ENCODE measurements at places on chromosomes 12 and 14.
A peak's percentile ranks its signal among the peaks of the same experiment; 100 is the strongest.

DNA sequence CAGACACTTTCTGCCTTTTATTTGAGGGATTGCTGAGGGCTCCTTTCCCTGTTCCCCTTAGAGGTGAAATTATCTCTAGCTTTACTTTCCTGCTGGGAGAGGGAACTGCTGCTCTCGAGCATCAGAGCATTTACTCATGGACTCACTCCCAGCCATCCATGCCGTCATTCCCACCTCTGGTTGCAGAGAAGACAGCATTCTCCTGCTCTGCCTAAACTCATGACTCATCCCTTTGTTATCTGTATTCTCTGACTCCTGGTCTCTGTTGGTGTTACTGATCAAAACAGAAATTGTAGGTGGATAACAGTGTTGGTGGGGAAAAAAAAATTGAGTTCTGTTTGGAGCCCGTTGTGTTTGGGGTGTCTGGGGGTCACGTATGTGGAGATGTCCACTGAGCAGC, 159.3 kb downstream of the TTC8 start:
- no peak for DNase-seq

DNA sequence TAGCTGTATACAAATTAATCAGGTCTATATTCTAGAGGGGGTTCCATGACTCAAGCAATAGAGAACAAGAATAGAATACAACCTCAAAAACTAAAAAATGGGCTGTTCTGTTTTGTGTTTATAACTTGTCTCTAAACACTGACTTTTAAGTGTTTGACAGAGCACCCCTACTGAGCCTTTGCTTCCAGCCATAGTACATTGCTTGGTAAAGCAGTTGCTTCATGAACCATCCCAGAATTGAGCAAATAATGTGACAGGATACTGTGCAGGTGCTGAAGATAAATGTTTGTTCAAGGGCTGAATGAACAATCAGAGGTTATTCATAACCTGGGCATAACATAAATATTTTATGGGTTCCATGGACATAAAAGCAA, 11.5 kb downstream of the SPTSSA start:
- DNase-seq = no peak

DNA sequence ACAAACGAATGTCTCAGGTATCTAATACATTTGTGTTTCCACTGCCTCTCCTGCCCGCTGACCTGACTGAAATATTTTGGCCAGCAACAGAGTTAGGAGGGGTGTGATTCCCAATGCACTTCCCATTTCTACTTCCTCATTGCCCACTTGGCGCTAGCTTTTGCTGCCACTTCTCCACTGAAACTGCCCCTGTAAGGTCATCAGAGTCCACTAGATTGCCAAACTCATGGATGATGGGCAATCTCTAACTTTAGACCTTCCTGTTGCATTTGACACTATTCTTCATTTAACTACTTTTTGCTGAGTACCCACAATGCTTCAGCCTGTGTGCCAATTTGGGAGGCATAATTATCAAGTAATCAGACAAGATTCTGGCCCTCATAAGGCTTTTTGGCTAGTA, 40.8 kb downstream of the GPR65 start:
- DNase-seq = no peak

GRCh38 chr14:22985894-22986507, 3.6 kb upstream of the AJUBA start:
- DNase-seq = no peak

DNA sequence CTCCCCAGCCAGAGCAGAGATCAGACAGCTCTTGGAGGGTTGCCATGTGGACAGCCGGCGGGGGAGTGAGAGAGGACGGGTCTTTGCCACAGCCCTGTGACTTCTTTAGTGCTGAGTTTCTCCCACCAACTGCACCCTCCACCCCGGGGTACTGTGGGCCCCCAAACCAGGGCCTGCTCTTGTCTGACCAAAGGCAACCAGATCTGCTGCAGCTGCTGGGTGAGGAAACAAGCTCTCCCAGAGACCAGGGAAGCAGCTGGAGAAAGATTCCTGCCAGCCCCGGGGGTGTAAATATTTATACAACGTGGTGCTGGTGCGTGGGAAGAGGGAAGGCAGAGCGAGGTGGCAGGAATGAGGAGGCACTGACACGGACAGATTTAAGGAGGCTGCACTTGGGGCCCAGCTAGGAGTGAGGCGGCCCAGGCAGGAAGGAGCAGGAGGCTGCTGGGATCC, 14.3 kb upstream of the ZFP36L1 start:
- no peak for DNase-seq

- no peak for DNase-seq
Observed at GRCh38 chr12:39846304-39846703, 226.7 kb upstream of the ABCD2 start.

- no peak for DNase-seq
Observed at GRCh38 chr14:33040372-33041140, 101.9 kb downstream of the NPAS3 start.

DNA sequence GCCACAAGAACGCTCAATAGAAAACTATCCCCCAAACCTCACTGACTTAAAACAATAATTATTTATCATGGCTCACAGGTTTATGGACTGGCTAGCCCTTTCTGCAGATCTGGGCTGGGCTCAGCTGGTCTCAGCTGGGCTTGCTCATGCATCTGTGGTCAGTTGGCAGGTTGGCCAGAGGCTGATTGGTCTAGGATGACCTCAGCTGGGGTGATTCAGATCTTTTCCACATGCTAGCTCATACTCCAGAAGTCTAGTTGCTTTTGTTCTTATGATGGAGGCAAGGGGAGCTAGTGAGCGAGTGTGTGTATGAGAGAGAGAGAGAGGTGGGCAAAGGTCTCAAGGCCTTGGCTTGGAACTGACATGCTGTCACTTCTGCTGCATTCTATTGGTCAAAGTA, 181.2 kb upstream of the NRXN3 start:
- no peak for DNase-seq

DNA sequence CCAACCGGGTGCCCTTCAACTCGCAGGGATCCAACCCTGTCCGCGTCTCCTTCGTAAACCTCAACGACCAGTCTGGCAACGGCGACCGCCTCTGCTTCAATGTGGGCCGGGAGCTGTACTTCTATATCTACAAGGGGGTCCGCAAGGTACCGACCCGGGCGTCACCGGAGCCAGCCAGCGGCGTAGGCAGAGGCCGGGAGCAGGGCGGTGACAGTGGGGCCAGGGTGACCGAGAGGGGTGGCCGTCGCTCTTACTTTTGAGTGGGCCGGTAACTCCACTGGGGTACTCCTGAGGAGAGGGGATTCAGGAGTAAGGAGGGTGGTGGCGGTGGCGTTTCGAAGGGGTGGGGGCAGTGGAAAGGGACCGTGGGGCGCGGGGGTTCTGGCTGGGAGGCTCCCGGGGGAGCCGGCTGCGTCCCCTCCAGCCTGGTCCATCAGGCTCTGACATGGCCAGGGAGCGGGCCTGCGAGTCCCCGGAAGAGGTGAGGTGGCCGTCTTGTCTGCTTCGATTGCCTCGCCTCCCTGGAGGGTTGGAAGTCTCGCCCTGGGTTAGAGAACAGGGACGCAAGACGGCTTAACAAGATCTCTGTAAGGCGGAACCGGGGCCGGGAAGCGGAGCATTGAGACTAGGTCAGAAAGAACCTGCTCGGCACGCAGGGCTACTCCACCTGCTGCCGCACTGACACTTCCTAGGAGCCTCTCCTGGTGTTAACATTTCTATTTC, 491 bp downstream of the WDR20 start:
- DNase-seq = peak; percentile 71

DNA sequence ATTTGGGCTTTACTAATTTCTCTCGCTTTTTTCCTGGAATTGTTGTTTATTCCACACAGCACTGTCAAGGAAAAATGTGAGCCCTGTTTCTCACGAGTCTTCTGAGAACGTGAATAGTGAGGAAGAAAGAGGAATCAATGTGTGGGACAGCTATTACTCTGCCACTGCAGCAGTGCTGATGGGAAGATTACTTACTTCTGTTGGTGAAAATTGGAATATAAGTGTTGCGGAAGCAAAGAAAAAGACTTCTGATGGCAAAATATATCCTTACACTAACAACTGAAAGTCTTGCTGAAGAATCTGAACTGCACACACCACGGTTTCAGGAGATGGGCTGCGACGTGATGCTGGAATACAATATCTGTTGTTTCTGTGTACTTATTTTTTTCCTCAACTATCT, 884.2 kb downstream of the AACS start:
- DNase-seq = no peak

GRCh38 chr12:109492371-109492770, 14.9 kb downstream of the UBE3B start:
- DNase-seq = no peak

DNA sequence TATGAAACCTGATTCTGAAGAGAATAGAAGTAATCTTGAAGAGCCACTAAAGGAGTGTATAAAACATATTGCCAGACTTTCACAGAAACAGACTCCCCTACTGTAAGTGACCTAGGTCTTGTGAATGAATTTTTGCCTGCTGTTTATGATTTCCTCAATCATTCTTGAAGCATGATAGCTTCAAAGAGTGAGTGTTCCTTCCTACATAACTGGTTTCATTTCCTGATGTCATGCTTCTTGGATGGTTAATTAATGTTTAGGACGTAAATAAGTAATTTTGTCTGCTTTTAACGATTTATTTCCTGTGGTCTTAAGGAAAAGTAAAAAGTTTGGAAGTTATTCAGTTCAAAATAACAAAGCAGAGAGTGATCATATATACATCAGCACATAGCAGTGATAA, 129.8 kb downstream of the PIK3C2G start:
- no peak for DNase-seq

DNA sequence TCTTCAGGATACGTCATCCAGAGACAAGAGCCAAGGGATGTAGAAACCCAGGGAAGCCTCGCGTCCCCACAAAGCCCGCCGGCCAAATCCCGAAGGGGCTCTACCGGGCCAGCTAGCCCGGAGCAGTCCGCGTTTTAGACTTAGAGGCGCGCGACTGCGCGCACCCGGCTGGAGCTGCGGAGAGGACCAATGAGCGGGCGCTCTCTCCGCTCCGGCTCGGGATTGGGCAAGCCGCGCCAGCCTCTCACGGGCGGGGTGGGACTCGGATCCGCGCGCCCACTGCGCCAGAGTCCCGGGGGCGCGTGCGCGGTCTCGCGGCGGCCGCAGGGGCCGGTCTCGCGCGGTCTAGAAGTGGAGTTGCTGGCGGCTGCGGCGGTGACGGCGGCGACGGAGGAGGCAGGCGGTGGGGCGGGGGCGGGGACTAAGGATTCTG, 241 bp upstream of the PALS1 start:
- DNase-seq = peak; percentile 74

DNA sequence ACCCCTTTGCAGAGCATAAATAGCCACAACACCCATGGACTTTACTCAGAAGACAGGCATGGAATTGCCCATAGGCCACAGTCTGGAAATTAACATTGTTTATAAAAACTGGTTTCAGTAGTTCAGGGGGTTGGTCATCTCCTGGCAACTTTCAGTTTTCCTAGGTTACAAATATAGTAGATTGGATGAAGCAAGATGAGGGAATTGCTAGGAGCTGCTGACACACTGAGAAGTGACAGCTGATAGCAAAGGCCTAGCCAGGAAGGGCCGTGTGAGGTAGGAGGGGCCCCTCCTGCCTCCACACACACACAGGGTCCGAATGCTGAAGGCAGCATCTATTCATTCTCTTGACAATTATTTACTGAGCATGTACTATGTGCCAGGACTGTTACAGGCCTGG, 8.3 kb downstream of the GALNT16 start:
- no peak for DNase-seq

DNA sequence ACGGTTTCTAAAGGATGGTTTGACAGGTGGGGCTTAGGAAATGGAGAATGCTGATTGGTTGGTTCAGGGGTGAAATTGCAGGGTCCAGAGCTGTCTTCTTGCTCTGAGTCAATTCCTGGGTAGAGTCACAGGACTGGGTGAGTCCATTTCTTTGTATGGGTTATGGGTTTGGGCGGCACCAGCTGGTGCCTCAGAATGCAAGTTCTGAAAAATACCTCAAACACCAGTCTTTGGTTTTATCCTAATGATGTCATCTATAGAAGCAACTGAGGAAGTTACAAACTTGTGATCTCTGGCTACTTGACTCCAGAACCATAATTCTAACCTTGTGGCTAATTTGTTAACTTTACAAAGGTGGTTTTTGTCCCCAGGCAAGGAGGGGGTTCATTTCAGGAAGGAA, 47.6 kb upstream of the EIF5 start:
- DNase-seq = no peak

- DNase-seq = no peak
Observed at GRCh38 chr14:20803223-20803622, 579 bp upstream of the RNASE1 start.

DNA sequence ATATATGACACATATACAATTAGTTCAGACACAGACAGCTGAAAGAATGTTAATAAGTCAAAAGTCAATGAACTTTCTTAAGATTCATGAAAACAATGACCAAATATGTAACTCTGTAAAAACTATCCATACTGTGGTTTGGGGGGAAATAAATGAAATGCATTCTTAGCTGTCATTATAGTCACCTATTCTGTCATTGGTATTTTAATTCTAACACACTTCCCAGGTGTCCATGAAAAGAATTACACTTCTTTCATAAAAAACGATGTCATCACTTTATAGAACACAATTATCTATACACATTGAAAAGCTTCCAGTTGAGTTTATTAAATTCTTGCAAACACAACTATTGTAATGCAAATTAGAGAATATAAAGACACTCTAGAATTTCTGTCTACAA, 35.8 kb downstream of the PPFIA2 start:
- DNase-seq = no peak

DNA sequence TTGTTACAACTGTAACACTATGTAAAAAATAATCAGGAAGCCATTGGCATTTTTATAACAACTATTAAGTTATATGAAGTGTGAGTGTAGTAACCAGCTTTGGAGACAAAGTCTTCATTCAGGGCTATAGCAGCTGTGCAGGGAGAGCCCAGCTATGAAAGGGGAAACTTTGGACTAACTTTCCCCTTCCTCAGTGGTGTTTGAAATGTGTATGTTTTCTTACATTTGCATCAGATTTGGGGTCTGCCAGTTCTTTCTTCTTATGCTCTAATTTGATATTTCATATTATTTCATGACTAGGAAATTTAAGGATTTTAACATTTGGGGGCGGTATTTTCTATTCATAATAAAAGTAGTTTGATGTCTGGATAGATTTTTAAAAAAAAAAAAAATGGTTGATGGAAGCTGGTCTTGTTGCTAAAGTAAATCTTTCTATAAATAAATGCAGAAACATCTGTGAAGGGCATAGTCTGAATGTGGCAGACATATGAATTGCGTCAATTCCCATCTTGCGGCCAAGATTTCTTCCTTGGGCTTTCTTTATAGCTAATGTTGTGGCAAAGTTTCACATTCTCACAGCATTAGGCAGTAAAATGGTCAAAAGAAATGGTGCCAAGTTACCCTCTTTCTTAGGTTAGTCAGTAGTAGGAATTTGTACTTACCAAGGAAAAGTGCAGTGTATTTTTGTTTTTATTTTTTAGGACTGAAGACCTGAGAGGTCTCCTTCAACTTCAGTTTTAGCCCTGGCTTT, 35.6 kb downstream of the RASSF8 start:
- no peak for DNase-seq

Measured in hematopoietic multipotent progenitor cell treated with erythropoietin and hydrocortisone succinate and interleukin-3 and kit ligand, for 17 days (in vitro differentiated cells).